ENCODE measurements at places on chromosomes 12 and 14. TPM values are rescaled to one million over a fixed set of nuclear protein-coding genes. Genes with fewer than 3 reads are reported as not detected.

CD27 gene
- 112 TPM for total RNA-seq

RGS6 gene
- total RNA-seq, result 0.16 TPM

GRCh38 chr12:19465711-19466110 lies 26.4 kb downstream of the AEBP2 start:
- peaks cover 14% of the 10 kb centered on the region for H3K4me1 ChIP-seq
- peaks cover 68% of the 10 kb centered on the region for H3K36me3 ChIP-seq
- no peak overlapping the region for H3K4me3 ChIP-seq
- no peak overlapping the region for H3K27ac ChIP-seq

GRCh38 chr12:121860257-121860656 lies 1.6 kb upstream of the HPD start:
- no peaks in the 10 kb centered on the region for H3K36me3 ChIP-seq
- no peak overlapping the region for H3K27ac ChIP-seq
- no peak overlapping the region for H3K4me3 ChIP-seq
- no peaks in the 10 kb centered on the region for H3K27me3 ChIP-seq

GRCh38 chr14:69439521-69440270 lies 41.2 kb downstream of the SLC39A9 start:
- H3K36me3 ChIP-seq, result peaks cover 28% of the 10 kb centered on the region
- H3K27me3 ChIP-seq, result no peaks in the 10 kb centered on the region
- no peak overlapping the region for H3K27ac ChIP-seq
- H3K4me3 ChIP-seq, result no peak overlapping the region
- H3K4me1 ChIP-seq, result peaks cover 6% of the 10 kb centered on the region

GRCh38 chr12:32312049-32312670 lies 87.2 kb upstream of the FGD4 start:
- no peak overlapping the region for H3K4me3 ChIP-seq
- H3K4me1 ChIP-seq, result peaks cover 6% of the 10 kb centered on the region
- H3K27ac ChIP-seq, result no peak overlapping the region
- no peak for DNase-seq
- H3K27me3 ChIP-seq, result no peaks in the 10 kb centered on the region
- no peaks in the 10 kb centered on the region for H3K36me3 ChIP-seq

DNA sequence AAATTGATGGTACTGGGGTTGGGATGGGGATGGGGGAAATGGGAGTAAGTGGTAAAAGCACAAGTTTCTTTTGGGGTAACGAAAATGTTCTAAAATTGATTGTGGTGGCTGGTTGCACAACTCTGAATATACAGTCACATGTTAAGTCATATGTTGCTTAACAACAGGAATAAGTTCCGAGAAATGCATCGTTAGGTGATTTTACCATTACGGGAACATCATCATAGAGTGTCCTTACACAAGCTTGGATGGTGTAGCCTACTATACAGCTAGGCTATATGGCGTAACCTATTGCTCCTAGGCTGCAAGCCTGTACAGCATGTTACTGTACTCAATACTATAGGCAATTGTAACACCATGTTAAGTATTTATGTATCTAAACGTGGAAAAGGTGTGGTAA lies 31.0 kb downstream of the ITGA7 start:
- DNase-seq, result no peak
- H3K4me3 ChIP-seq, result no peak overlapping the region
- no peaks in the 10 kb centered on the region for H3K36me3 ChIP-seq
- H3K4me1 ChIP-seq, result peaks cover 5% of the 10 kb centered on the region
- peaks cover 42% of the 10 kb centered on the region for H3K27me3 ChIP-seq
- H3K27ac ChIP-seq, result no peak overlapping the region

DNA sequence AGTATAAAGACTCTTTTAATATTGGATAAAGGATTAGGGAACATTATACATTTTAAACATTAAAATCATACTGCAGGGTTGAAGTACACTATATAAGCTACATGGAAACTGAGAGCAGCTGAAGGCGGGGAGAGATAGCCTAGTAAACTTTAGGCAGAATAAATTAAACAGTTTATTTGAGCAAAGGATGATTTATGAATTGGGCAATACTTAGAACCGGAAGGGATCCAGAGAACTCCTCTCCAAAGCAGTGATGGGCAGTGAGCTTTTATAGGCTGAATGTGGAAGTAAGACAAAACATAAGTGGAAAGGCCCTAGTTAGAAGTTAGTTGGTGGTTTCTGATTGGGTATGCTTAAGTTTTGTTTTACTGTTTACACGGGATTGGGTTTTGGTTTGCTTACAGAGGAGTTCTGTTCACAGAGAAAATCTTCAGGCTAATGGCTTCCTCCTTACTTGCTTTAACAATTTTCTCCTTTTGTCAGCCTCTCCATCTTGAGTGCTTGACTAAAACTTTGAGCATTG lies 18.9 kb downstream of the LEMD3 start:
- H3K36me3 ChIP-seq, result peaks cover 76% of the 10 kb centered on the region
- H3K27me3 ChIP-seq, result no peaks in the 10 kb centered on the region
- peaks cover 71% of the 10 kb centered on the region for H3K4me1 ChIP-seq
- H3K4me3 ChIP-seq, result no peak overlapping the region
- H3K27ac ChIP-seq, result no peak overlapping the region

DNA sequence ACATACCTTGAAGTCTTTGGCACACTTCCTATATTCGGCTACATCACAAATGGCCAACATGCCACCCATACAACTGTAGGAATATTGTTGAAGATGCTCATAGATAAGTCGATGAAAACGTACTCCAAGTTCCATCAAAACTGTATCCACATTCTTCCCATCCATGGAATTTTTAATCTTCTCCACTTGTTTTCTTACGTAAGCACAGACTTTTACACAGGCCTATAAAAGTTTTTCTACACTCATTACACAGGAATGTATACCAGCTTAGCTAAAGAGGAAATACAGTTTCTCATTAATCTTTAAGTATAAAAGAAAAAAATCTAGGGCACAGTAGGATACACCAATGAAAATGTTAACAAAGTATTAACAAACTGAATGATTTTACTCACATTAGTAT lies 59.1 kb downstream of the EXOC5 start:
- no peak overlapping the region for H3K27ac ChIP-seq
- H3K4me3 ChIP-seq, result no peak overlapping the region
- no peak for DNase-seq
- H3K36me3 ChIP-seq, result peaks cover 30% of the 10 kb centered on the region
- no peaks in the 10 kb centered on the region for H3K27me3 ChIP-seq
- H3K4me1 ChIP-seq, result no peaks in the 10 kb centered on the region
